ENCODE measurements at places on chromosomes 1 and 21.
A peak's percentile ranks its signal among the peaks of the same experiment; 100 is the strongest.

DNA sequence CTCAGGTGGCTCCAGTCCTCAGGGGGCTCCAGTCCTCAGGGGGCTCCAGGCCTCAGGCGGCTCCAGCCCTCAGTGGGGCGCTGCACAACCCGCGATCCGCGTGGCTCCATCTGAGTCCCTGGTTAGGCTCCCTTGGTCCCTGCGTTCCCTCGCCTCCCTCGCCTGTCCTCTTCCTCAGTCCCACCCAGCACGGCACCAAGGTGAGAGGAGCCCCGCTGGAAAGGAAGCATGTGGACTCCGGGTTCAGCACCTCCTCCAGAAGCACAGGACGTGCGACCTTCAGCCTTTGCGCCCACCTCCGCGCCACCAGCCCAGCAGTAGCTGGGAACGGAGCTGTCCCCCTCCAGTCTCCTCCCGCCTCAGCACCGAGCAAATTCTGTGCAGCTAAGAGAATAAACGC lies 8.1 kb upstream of the OR2M5 start:
- no peaks in the 10 kb centered on the region for H3K4me1 ChIP-seq
- H3K27ac ChIP-seq: no peak overlapping the region
- no peaks in the 10 kb centered on the region for H3K27me3 ChIP-seq

DNA sequence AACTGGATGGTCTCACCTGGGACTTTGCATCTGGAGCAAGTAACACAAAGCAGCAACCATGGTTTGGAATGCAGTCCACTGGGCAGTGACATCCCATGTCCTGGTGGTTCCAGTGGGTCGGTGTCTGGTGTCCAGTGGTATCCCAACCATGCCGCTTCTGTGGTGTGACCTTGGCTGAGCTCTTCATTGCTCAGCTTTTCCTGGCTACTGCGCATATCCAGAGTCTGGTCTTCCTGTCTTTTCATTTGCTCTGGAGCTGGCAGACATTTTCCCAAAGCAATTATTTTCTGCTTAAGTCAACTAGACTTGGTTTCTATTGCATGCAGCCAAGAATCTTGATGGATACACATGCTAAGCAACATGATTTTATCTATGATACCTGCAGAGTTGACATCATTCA lies 28.4 kb upstream of the CD2 start:
- no peaks in the 10 kb centered on the region for H3K4me1 ChIP-seq
- H3K27ac ChIP-seq: no peak overlapping the region
- no peaks in the 10 kb centered on the region for H3K27me3 ChIP-seq

- H3K4me3 ChIP-seq: no peak overlapping the region
- no peak overlapping the region for H3K27ac ChIP-seq
- no peak for DNase-seq
- H3K36me3 ChIP-seq: peaks cover 56% of the 10 kb centered on the region
- H3K4me1 ChIP-seq: peaks cover 3% of the 10 kb centered on the region
Measured at GRCh38 chr1:66383168-66383567, 150.8 kb upstream of the SGIP1 start.

- H3K27ac ChIP-seq: no peak overlapping the region
- no peak overlapping the region for H3K4me3 ChIP-seq
- peak; percentile 39 for DNase-seq
- H3K36me3 ChIP-seq: no peaks in the 10 kb centered on the region
- H3K4me1 ChIP-seq: no peaks in the 10 kb centered on the region
Measured at GRCh38 chr1:111801071-111801850, 45.6 kb downstream of the DDX20 start.

DNA sequence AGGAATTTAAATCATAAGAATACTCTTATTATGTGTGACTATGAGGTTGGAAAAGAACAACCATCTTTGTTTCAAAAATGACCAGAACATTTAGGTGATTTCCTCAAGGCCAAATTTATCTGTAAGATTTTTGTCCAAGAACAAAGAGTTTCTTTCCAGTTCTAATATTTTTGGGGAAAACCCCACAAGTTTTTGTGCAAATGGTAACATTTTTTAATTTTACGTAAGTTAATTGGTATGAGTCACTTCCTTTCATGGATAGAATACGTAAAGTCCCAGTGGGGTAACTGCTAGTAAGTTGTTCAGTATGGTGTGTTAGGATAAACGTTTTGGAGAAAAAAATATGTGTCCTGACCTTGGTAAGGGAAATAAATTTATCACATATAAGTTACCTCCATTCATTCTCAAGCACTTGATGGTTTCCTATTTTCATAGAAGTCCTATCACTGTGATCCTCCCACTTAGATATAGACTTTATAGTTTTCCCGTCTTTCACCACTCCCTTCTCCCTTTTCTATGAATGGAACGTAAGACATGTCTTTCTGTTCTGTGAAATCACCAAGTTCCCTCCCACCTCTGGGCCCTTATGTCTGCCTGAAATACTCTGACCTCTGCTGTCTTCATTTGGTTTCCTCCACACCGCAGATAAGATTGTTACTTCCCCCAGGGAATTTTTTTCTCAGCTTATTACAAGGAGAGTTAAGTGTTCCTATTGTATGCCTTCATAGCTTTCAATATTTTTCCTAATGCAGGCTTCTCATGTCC lies 34.9 kb upstream of the TSNAX start:
- DNase-seq: no peak
- H3K27me3 ChIP-seq: no peaks in the 10 kb centered on the region
- peaks cover 8% of the 10 kb centered on the region for H3K36me3 ChIP-seq
- no peaks in the 10 kb centered on the region for H3K4me1 ChIP-seq

- H3K27me3 ChIP-seq: no peaks in the 10 kb centered on the region
- H3K36me3 ChIP-seq: peaks cover 16% of the 10 kb centered on the region
- peak; percentile 60 for DNase-seq
Measured at GRCh38 chr21:15365751-15366392, 301.1 kb upstream of the NRIP1 start.

DNA sequence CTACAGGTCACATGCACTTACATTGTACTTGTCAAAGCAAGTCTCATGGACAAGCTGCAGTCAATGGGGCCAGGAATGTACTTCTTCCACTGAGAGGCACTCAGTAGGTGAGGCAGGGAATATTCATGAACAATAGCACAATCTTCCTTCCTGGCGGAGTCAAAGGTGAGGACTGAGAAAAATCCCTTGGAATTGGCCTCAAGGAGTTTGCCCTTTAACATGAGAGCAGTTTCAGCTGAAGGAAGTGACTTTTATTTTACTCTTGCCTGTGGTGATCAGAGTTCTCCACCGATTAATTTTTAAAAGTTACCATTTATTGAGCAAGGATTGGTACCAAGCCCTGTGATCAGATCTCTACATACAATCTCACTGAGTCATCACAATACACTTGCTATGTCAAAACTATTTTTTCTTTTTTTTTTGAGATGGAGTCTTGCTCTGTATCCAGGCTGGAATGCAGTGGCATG lies 11.2 kb upstream of the AK2 start:
- H3K4me3 ChIP-seq: no peak overlapping the region
- no peak overlapping the region for H3K27ac ChIP-seq
- H3K4me1 ChIP-seq: peaks cover 4% of the 10 kb centered on the region
- DNase-seq: no peak

- peak overlapping the region; percentile 76 for H3K4me3 ChIP-seq
- no peaks in the 10 kb centered on the region for H3K27me3 ChIP-seq
- H3K4me1 ChIP-seq: no peaks in the 10 kb centered on the region
- H3K36me3 ChIP-seq: no peaks in the 10 kb centered on the region
- no peak overlapping the region for H3K27ac ChIP-seq
- no peak for DNase-seq
Measured at GRCh38 chr1:9128166-9128519, 759 bp downstream of the GPR157 start.

DNA sequence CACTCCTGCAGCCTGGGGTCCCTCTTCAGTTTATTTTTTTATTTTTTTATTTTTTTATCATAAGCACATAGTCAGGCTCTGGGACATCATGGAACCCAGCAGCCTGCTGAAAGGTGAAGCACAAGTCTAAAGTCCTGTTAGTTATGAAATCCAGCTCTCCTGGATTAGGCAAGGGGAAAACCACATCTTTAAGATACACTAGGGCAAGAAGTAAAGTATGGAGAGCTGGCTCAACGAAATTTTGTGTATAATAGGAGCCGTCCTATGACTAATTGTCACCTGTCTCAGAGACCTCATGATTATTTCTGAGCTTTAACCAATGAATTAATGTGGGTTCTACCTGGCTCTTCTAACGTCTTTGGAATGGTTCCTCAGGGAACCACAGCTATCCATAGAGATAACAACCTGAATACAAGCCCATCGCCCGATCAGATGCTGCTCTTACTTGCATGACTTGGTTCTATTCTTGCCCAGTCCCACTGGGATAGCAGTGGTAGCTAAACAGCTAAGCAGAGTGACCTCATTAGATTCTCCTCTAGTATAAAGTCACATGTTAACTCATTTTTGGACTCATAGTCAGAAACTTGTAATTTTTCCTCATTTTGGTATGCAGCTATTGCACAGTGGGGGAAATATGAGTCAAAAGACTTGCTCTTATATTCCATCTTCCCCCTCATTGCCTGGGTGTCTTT lies 122.7 kb downstream of the LMO4 start:
- H3K27me3 ChIP-seq: no peaks in the 10 kb centered on the region
- H3K36me3 ChIP-seq: peaks cover 14% of the 10 kb centered on the region
- H3K4me3 ChIP-seq: no peak overlapping the region
- no peak overlapping the region for H3K27ac ChIP-seq
- peaks cover 2% of the 10 kb centered on the region for H3K4me1 ChIP-seq
- DNase-seq: no peak

GRCh38 chr1:91777630-91778300 lies 108.2 kb downstream of the TGFBR3 start:
- peaks cover 3% of the 10 kb centered on the region for H3K4me1 ChIP-seq
- no peak overlapping the region for H3K4me3 ChIP-seq
- H3K27ac ChIP-seq: no peak overlapping the region
- no peak for DNase-seq
- H3K36me3 ChIP-seq: no peaks in the 10 kb centered on the region

GRCh38 chr1:40257313-40257687 lies 736 bp upstream of the ZMPSTE24 start:
- peak overlapping the region; percentile 88 for H3K27ac ChIP-seq
- peak; percentile 30 for DNase-seq
- H3K4me3 ChIP-seq: peak overlapping the region; percentile 83
- H3K27me3 ChIP-seq: no peaks in the 10 kb centered on the region

DNA sequence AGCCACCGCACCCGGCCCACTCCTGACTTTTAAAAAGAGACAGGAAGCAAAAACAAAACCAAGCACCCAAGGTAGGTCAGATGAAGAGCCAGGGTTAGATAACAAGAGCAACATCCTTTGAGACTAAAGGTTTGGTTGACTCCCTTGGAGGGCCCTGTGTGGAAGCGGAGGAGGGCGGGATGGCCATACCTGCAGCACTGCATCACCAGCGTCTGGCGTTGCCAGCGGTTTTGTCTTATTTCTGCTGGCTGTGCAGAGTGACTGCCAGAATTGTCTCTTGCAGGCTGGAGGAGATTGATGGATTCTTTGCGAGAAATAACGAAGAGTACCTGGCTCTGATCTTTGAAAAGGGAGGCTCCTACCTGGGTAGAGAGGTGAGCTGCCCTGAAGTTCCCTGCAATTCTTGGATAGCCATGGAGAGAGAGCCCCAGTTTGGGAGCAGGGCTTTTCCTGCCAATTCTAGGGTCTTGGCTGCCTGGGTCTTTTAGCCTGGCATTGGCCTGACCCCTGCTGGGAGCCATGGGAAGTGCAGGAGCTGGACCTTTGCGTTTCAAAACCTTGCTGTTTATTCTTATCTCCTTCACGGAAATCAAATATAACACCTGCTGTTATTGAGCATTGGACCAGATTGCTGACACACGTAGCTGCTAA lies 24.0 kb downstream of the QSOX1 start:
- no peak overlapping the region for H3K4me3 ChIP-seq
- H3K27me3 ChIP-seq: no peaks in the 10 kb centered on the region
- peaks cover 5% of the 10 kb centered on the region for H3K36me3 ChIP-seq
- peak; percentile 68 for DNase-seq
- H3K4me1 ChIP-seq: no peaks in the 10 kb centered on the region
- no peak overlapping the region for H3K27ac ChIP-seq

- H3K36me3 ChIP-seq: peaks cover 21% of the 10 kb centered on the region
- DNase-seq: no peak
- H3K4me3 ChIP-seq: no peak overlapping the region
- no peaks in the 10 kb centered on the region for H3K27me3 ChIP-seq
Measured at GRCh38 chr1:161008869-161009510, 12.0 kb downstream of the F11R start.

DNA sequence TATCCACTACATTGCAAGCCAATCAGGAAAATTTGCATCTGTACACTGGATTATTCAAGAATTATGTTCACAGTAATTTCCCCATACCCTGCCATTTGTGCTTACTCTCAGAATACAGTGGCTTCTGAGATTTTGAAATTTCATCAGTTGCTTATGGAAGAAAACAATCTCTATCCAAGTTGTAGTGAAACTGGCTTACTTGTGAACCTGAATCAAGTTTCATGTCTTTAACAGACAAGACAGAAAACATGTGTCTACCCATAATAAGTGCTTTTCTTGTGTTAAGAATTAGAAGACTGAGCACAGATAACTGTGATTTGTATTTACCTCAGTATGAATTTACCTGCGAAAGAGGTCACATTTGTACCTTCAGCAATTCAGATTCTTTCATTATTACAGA lies 672.7 kb upstream of the ADGRL2 start:
- no peaks in the 10 kb centered on the region for H3K27me3 ChIP-seq
- no peak for DNase-seq
- no peak overlapping the region for H3K27ac ChIP-seq
- H3K4me3 ChIP-seq: no peak overlapping the region
- H3K4me1 ChIP-seq: no peaks in the 10 kb centered on the region
- no peaks in the 10 kb centered on the region for H3K36me3 ChIP-seq

- H3K36me3 ChIP-seq: peaks cover 8% of the 10 kb centered on the region
- H3K4me3 ChIP-seq: no peak overlapping the region
- H3K4me1 ChIP-seq: no peaks in the 10 kb centered on the region
- H3K27me3 ChIP-seq: no peaks in the 10 kb centered on the region
- H3K27ac ChIP-seq: no peak overlapping the region
Measured at GRCh38 chr21:23695443-23695842, 1911.8 kb downstream of the MRPL39 start.

- no peaks in the 10 kb centered on the region for H3K27me3 ChIP-seq
- H3K27ac ChIP-seq: no peak overlapping the region
- peaks cover 2% of the 10 kb centered on the region for H3K4me1 ChIP-seq
- no peak for DNase-seq
- no peak overlapping the region for H3K4me3 ChIP-seq
Measured at GRCh38 chr1:103243481-103243880, 135.2 kb upstream of the COL11A1 start.

GRCh38 chr1:35442734-35443133 lies 114.5 kb downstream of the KIAA0319L start:
- peaks cover 43% of the 10 kb centered on the region for H3K36me3 ChIP-seq
- no peaks in the 10 kb centered on the region for H3K27me3 ChIP-seq
- no peaks in the 10 kb centered on the region for H3K4me1 ChIP-seq
- DNase-seq: no peak
- no peak overlapping the region for H3K27ac ChIP-seq

- H3K4me3 ChIP-seq: no peak overlapping the region
Measured at GRCh38 chr1:45883658-45884057, 80.2 kb downstream of the MAST2 start.

Data from H9 (cell line).